ENCODE measurements at places on chromosomes 7 and 10. TPM values are rescaled to one million over a fixed set of nuclear protein-coding genes. Genes with fewer than 3 reads are reported as not detected.

DNA sequence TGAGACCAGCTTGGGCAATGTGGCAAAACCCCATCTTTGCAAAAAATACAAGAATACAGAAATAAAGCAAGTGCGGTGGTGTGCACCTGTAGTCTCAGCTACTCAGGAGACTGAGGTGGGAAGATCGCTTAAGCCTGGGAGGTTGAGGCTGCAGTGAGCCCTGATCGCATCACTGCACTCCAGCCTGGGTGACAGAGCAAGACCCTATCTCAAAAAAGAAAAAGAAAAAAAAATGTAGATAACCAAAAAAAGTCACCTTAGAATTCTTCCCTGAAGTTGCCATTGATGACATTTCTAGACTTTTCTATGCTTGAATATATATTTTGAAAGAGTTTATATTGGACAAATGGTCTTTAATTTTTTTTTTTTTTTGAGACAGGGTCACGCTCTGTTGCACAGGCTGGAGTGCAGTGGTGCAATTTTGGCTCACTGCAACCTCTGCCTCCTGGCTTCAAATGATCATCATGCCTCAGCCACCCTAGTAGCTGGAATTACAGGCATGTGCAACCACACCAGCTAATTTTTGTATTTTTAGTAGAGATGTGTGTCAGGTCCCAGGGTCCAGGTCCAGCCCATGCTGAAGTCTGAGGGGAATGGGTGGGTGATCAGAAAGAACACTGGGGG, 35.1 kb upstream of the MTPAP start:
- DNase-seq, result no peak

GRCh38 chr10:114257498-114257897, 18.4 kb downstream of the VWA2 start:
- DNase-seq, result no peak

- no peak for DNase-seq
Measured at GRCh38 chr7:22187691-22188348, 169.1 kb downstream of the RAPGEF5 start.

DNA sequence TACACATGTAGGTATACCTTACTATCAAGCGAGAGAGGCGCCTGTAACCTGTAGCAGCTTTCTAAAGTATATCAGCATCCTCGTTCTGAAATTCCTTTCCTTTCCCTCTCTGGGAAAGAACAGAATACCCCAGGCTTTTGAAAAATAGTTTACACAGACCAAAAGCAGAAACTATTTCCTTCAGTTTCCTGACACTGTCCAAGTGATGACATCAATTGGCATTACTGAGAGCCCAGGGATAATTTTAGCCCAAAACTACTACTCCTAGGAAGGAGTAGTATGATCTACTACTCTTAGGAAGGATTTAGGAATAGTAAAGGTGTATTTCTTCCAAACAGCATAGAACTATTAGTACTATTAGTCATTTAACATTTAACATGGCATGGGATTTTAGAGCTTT, 6.0 kb downstream of the GNG11 start:
- DNase-seq, result no peak

DNA sequence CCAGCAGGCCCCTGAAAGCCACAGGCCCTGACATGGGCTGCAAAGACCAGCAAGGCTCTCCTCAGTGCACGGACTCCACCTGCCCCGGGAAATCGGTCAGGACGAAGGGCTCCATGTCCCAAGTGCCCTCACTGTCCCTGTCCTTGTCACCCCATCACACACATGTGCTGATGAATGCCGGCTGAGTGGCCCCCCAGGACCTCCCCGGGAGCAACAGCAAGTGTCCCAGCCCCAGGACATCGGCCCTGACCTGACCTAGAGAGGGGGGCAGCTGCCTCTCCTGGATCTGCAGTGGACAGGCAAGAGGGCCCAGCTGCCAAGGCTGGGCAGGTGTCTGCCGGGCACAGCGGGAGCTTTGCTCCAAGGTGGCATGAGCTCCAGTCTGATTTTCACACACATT, 49.8 kb downstream of the STK32C start:
- DNase-seq, result no peak

IQCE gene
- polyA plus RNA-seq, result 3.7 TPM
